ENCODE measurements at places on chromosomes 11 and 22.

DNA sequence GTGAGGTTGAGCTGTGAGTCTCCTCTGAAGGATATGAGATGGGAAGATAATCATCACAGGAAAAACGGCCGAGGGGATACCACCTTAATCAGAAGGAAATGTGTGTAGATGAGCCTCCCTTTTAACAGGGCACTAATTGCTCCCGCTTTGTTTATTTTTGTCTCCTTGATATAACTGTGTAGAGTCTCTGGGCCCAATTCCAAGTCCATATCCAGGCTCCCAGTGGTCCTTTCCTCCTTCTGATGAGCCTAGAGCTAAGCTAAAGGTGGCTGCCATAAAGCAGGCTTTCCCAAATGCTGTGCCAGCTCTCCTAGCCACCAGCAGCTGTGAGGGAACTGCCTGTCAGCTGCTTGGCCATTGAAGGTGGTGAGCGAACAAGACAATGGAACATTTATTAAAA is 17.1 kb upstream of the CCDC90B start:
- no peak for DNase-seq

DNA sequence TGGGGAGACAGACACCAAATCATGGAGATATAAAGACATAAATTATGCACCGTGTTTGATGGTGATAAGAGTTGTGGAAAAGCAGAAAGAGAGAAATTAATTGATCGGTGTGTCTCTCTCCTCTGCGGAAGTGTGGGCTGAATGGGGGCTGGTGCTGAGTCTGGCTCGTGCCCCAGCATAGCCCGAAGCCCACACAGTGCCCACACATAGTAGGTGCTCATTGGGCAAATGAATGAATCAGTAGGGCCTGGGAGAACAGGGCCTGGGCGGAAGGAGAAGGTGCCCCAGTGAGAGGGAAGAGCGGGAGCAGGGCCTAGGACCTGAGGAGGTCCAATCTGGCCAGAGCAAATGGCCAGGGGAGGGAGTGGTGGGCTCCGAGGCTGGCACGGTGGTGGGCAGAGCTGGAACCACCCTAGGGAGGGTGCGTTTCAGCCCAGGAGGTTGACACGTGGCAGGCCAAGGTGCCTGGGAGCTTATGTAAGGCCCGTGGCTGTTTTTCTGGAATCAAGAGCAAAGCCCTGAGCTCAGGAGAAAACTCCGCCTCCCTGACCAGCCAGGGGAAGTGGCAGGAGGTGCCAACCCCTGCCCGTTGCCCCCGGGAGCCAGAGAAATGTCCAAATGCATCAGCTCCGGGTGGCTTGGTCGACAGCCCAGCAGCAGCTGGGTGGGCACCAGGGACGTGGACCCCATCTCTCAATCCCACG is 2.1 kb upstream of the CACNA1I start:
- DNase-seq: no peak

DNA sequence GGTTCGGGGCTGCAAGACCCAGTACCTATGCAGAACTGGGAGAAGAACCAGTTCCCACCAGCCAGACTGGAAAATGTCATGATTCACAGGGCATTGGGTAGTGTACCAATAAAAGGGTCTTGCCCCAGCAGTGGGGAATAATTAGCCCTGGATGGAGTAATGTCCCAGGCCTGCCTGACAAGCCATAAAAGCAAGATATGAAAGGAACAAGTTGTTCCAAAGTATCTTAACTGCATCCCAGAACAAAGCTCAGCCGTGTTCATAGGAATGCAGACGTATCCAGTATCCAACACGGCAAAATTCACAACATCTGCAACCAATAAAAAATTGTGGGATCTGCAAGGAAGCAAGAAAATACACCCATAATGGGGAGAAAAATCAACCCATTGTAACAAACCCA is 47.9 kb downstream of the ASCL2 start:
- DNase-seq: no peak

GRCh38 chr11:125903711-125904659 is at the start of gene DDX25:
Gene DDX25, plus strand, starts transcription at chr11:125904508. Its CDS starts 10 bp downstream, at chr11:125904518.
- no peak for DNase-seq

GRCh38 chr11:32953700-32954099 is 61.1 kb downstream of the QSER1 start:
- no peak for DNase-seq

- peak; percentile 53 for DNase-seq
Observed at GRCh38 chr11:63574856-63575602, 11.8 kb upstream of the PLAAT2 start.

GRCh38 chr22:48780597-48781277 is 1046.9 kb downstream of the BRD1 start:
- DNase-seq: no peak

DNA sequence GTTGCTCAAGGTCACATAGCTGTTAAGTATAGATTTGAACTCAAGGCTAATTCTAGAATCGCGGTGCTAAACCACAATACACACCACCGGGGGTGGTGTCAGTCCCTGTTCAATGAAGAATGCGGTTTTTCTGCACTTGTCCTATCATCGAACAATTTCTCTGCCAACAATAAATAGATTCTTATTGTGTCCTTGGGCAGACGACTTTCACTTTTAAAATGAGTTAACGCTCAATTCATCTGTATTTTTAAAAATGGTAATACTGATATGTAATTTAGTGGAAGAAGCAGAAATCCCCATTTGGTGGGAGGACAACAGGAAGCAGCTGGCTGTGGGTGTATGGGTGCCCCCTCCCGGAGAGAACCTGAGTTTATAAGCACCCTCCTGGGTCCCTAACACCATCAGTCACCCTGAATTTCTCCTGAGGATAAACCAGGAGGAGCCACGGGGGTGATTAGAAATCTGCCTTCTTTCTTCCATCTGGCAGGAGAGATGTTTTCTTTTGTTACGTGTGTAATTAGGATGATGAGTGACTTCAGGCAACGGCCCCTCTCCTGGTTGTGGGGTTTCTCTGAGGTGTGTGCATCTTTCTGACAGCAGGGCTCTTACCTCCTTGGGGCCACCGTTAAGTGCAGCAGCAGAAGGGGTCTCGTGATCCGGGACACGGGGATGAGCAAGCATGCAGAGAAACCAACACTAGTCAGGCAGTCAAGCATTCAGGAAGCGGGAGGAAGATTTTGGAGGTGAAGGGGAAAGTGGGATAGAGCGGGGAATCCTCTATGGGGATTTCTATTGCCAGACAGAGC is 87.7 kb downstream of the GRAMD1B start:
- no peak for DNase-seq

GRCh38 chr11:75279273-75279672 is 38.7 kb downstream of the TPBGL start:
- no peak for DNase-seq

- DNase-seq: no peak
Observed at GRCh38 chr11:26017322-26017860, 314.5 kb upstream of the ANO3 start.

DNA sequence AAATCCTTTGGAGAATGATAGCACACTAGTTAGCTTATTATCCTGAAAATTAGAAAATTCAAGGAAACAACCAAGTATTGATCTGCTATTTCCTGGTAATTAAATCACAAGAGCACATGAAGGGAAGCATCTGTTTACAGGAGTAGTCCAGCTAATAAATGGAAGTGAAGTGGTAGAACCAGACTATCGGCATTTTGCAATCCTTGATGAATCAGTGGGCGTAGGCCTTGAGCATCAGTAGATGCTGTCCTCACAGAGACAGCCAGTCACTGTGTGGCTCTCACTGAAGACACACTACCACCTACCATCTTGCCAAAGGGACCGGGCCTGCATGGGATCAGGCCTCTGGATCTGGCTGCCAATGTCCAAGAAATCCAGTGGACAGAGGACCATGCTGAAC is 69.8 kb downstream of the FBLN1 start:
- peak; percentile 95 for DNase-seq

DNA sequence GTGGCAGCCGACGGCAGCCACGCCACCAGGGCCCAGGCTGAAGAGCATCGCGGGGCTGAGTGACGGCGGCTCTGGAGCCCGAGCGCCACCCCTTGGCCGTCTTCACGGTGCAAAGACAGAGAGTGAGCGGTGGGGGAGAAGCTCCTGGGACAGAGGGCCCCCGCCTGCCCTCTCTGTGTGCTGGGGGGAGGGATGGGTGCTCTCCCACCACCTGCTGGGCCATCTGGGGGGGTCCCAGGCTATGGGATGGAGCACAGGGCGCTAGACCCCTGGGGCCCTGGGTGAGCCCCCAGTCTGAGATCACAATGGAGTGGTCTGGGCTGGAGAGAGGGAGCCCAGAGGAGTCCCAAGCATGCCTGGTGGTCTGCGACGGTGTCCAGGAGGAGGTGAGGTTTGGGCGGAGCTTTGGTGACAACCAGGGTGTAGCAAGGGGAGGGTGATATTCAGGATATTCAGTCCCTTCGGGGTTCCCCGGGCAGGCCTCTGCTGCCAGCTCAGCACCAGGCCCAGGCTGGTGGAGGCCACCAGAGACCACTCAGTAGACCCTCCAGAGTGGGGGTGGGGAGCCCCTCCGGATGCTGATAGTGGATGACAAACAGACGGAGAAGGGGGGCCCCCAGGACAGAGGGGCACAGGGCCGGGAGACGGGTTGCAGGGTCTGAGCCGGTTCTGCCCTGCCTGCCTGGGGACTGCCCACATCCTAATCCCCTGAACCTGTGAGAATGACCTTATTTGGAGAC is 78.1 kb upstream of the PRR5 start:
- peak; percentile 57 for DNase-seq

GRCh38 chr11:74476536-74476935 is 9.2 kb upstream of the KCNE3 start:
- DNase-seq: no peak

DNA sequence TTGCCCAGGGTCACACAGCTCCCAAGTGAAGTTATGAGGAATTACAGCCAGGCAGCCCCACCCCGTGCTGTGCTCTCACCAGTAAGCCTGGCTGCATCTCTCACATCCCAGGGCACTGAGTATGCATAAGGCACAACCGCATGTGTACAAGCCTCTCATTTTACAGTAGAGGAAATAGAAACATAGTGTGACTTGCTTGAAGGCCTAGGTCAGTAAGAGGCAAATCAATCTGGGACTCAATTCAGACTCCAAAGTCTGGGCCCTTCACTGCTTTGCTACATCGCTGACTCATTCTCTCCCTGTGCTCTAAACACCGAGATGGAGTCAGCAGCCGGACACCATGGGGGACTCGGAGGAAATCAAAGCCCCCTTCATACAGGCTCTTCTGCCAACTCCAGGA is 7.9 kb downstream of the ABTB2 start:
- no peak for DNase-seq

GRCh38 chr11:77879218-77879617 is 58.3 kb downstream of the AAMDC start:
- peak; percentile 15 for DNase-seq

DNA sequence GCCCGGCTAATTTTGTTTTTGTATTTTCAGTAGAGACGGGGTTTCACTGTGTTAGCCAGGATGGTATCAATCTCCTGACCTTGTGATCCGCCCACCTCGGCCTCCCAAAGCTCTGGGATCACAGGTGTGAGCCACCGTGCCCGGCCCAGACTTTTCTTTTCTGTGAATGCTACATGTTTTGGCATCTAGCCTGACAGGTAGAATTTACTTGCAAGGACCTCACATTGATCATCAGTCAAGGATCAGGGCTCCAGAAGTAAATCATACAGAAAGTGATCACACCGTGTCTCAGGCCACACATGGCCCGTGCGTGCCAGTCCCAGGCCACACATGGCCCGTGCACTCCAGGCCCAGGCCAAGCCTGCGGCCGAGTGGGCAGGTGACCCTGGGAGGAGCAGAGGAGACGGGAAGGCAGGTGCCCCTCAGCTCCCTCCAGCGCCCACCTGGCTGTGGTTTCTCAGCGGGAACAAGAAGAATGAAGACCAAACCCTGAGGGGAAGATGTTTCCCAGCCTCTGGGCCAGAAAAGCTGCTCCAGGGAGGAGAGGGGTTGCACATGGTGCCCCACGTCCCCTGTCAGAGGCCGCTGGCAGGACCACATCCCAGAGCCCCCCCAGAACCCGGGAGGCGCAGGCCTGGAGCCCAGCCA is 76.2 kb downstream of the BRD1 start:
- DNase-seq: no peak

DNA sequence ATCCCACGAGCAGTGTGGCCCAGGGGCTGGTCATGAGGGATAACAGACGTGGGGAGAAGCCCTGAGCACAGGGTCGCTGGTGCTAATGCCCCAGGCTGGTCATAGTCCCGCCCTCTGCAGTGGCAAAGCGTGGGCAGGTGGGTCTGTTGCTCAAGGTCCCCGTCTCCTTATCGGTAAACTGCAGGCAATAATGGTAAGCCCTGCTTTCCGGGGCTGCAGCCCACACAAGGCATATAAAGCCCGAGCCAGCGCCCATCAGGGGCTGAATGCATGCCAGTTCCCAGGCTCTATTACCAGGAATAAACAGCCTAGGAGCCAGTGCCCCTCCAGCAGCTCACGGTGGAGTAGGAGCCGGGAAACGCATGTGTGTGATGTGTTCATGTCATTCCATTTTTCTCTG is 261.0 kb downstream of the BRD1 start:
- DNase-seq: no peak

- peak; percentile 61 for DNase-seq
Observed at GRCh38 chr11:13487661-13488030, 8.2 kb downstream of the PTH start.

DNA sequence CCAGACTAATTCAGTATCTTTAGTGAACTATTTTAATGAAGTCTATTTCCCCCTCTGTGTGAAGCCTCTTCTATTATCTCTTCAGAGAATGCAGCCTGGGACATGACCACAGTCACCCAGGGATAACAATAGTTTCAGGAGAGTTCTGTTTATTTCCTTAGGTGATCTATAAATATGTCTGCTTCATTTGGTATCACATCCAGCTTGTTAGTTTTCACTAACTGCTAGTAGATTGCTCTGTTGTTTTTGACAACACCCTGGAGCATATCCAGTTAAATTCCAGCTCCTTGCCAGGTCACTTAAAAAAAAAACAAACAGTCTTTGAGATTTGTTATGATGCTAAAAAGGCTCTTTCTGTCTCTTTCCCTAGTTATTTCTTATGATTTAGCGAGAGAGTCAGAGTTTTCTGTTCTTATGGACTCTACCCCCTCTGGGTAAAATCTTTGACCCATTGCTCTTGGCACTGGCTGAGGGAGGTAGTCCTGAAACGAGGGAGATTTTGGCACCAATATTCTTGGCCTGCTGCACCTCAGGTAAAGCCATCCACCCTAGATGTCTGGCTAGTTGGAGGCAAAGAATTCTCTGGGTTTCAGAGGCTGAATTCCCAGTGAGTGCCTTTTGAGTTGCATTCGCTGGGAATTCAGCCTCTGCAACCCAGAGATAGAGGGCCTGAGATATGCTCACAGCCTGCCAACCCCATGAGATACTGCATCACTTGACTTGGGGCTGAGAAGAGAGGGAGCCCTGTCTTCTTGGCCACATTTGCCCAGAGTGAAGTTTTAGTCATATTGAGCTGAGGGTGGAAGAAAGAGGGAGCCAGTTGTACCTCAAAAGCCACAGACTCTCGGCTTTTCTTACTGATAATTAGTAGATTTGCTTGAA is 159.1 kb downstream of the PGR start:
- DNase-seq: no peak

DNA sequence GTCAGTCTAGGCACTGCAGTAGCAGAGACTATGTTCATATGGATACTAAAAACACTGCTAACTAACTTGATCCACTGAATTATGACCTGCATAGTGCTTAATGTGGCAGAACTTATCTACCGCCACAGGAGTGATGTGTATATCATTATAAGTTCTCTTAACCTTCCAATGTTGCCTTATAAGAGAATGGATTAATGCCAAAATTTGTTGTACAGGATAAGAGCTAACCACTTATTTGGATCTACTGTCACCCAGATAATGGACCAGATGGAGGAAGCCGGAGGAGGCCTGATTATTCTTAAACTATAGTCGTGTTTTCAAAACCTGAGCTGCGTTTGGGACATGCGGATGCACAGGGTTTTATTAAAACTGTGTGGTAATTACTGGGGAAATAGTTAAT is 1.9 kb upstream of the OR51B4 start:
- DNase-seq: no peak

- peak; percentile 13 for DNase-seq
Observed at GRCh38 chr11:114307524-114308203, 11.5 kb downstream of the NNMT start.

Measured in epithelial cell of esophagus (primary cell).